ENCODE measurements at places on chromosomes 12 and 14.

- DNase-seq = no peak
Measured at GRCh38 chr14:59292921-59293534, 104.6 kb downstream of the DAAM1 start.

DNA sequence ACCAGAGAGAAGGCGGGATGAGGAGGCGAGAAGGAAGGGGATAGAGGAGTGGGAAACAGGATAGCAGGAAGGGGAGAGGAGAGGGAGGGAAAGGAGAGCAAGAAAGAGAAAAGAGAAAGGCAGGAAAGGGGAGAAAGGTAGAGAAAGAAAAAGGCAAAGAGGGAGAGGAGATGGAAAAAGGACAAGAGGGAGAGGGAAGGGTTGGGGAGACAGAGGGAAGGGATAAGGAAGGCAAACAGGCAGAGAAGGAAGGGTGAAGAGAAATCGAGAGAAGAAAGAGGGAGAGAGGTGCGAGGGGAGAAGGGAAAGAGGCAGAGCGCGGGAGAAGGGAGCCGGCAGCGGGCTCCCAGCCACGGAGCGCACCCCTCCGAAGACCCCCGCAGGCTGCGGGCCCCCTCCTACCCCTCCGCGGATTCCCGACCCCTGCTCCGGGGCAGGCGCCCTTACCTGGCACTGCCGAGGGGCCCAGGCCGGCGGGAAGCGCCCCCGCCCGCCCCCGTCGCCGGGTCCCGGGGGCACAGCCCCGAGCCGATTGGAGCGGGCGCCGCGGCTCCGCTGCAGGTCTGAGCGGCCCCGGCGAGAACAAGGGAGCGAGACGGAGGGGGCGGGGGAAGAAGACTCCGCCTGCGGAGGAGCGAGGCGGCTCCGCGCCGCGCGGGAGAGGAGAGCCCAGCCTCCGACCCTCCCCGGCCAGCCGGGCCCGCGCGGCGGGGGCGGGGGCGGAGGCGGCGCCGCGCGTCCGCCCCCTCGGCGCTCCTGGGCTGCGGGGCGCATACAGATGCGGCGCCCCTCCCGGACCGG, at the start of gene CDH24:
Gene CDH24, minus strand, starts transcription at position 565 of the 801 bp plus-strand sequence. CDS start 1,787 bp downstream, outside the sequence.
- peak; percentile 48 for DNase-seq

GRCh38 chr12:70305794-70306193, 60.3 kb upstream of the KCNMB4 start:
- no peak for DNase-seq

GRCh38 chr12:99054601-99055128, 409.6 kb downstream of the APAF1 start:
- no peak for DNase-seq

DNA sequence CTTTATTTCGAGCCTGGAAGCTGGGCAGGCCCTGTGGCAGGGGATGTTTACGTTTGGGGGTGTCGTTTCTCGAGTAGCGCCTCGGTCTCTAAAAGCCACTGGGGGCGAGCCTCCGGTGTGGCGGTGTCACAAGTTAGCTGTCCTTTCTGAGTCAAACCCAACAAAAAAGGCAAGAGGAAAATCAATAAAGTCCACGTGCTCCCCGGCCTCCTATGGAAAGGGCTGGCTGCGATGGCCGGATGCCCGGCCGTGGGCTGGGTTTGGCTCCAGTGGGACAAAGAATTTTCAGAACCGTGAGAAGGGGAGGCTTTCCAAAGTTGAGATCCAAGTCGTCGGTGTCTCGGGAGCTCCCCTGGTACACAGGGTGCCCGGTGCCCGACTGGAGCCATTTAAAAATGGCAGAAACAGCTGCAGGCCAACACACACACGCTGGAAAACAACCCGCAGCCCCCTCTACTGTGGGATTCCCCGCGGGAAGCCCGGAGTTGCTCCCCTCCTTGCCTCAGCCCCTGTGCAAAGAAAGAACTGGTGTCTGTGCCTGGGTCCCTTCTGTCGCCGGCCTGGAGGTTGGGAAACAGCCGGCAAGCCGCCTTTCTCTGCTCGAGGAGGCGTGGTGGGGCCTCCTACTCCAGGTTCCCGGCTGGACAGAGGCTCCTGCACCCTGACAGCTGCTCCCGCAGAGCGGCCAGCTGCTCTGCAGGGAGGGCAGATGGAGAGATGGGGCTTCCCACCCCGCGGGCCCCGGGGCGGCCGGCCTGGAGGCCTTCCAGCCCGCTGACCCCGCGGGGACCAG, 1.9 kb downstream of the BCL7A start:
- no peak for DNase-seq

DNA sequence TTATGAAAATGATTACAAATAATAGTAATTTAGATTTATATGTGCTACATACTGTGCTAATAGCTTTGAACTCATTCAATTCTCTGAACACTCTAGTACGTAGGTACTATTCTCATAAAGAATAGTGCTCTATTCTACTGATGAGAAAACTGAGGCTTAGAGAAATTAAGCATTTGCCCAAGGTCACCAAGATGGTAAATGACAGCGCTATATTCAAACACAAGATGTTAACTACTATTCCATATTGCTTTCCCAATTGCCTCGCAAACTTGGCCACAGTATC, 182.9 kb upstream of the GZMB start:
- no peak for DNase-seq

GRCh38 chr14:59534361-59534987, 42.1 kb downstream of the CCDC175 start:
- no peak for DNase-seq

GRCh38 chr14:74860899-74861733, 14.8 kb downstream of the PROX2 start:
- peak; percentile 82 for DNase-seq

DNA sequence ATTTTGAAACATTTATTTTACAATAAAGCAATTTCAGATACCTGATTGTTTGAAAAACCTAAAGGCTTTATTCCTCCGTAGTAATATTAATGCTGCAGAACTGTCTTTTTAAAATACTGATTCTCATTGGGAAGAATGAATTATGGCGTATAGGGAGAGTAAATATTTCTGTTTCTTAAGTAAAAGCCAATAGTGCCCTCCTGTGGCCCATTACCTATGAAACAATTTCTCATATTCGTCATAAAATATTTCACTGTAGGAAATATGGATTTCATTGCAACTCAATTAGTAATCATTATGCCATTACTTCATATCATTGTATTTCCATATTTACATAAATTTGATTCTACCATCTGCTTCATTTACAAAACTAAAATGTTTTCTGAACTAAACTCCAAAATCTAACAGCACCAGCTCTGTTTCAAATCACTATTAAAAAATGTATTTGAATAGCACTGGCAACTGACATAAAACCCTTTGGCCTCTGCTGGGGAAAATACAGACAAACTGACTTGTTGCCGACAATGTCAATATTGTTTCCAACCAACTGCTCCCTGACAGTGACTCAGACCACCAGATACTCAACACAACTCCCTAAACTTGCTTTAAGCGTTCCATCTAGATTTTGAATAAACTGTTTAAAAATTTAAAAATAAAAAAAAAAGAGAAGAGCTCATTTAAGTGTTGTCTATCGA, 290.3 kb downstream of the NAV3 start:
- no peak for DNase-seq

All from stimulated activated CD4-positive, alpha-beta T cell treated with anti-CD3 and anti-CD28 coated beads, Interleukin-15, amount 100 ng/mL, for 1 hour (primary cell).